ENCODE measurements at places on chromosomes 16 and 17.

GRCh38 chr17:80981062-80981902 lies 10.4 kb upstream of the CHMP6 start:
- no peak overlapping the region for H3K4me3 ChIP-seq
- H3K27me3 ChIP-seq, result peaks cover 22% of the 10 kb centered on the region
- no peak overlapping the region for H3K27ac ChIP-seq

- no peak overlapping the region for H3K4me3 ChIP-seq
- H3K4me1 ChIP-seq, result peaks cover 73% of the 10 kb centered on the region
- DNase-seq, result no peak
- no peaks in the 10 kb centered on the region for H3K27me3 ChIP-seq
- peak overlapping the region; percentile 89 for H3K27ac ChIP-seq
Observed at GRCh38 chr17:78710607-78711006, 71.5 kb downstream of the CYTH1 start.

- peaks cover 15% of the 10 kb centered on the region for H3K4me1 ChIP-seq
- peak; percentile 69 for DNase-seq
- H3K27me3 ChIP-seq, result no peaks in the 10 kb centered on the region
- no peak overlapping the region for H3K4me3 ChIP-seq
- H3K27ac ChIP-seq, result no peak overlapping the region
Observed at GRCh38 chr17:76000016-76000754, 470 bp upstream of the CDK3 start.

DNA sequence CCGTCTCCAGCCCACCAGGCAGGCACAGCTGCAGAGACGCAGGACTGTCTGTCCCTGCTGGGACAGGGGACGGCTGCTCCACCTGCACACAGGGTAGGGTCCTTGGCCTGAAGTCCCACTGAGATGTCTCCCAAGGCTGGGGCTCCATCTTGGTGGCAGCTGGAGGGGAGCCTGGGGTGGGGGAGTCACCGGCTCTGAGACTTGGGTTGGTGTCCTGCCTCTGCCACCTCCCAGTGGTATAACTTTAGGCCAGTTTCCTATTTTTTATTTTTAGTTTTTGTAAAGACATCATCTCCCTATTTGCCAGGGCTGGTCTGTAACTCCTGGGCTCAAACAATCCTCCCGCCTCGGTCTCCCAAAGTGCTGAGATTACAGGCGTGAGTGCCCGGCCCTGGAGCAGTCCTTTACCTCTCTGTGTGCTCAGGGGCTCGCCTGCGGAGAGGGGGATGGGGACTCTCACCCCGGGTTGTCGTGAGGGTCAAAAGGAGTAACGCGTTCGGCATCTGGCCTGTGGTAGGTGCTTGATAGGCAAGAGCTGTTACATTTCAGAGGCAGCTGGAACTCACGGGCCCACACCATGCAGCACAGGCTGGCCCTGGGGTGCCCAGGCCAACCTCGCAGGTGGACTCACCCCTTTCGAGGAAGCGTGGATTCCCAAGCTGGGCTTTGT lies 46.6 kb upstream of the DOC2B start:
- H3K36me3 ChIP-seq, result no peaks in the 10 kb centered on the region
- H3K4me3 ChIP-seq, result no peak overlapping the region
- DNase-seq, result no peak
- no peaks in the 10 kb centered on the region for H3K4me1 ChIP-seq
- H3K27ac ChIP-seq, result no peak overlapping the region
- H3K27me3 ChIP-seq, result no peaks in the 10 kb centered on the region

GRCh38 chr16:24692854-24693253 lies 36.6 kb upstream of the TNRC6A start:
- no peaks in the 10 kb centered on the region for H3K36me3 ChIP-seq
- H3K27ac ChIP-seq, result no peak overlapping the region
- H3K27me3 ChIP-seq, result peaks cover 11% of the 10 kb centered on the region
- H3K4me3 ChIP-seq, result no peak overlapping the region
